Activated CD8-positive, alpha-beta memory T cell treated with anti-CD3 and anti-CD28 coated beads for 1 hour (primary cell): ENCODE measurements at places on chromosomes 11 and 22.

DNA sequence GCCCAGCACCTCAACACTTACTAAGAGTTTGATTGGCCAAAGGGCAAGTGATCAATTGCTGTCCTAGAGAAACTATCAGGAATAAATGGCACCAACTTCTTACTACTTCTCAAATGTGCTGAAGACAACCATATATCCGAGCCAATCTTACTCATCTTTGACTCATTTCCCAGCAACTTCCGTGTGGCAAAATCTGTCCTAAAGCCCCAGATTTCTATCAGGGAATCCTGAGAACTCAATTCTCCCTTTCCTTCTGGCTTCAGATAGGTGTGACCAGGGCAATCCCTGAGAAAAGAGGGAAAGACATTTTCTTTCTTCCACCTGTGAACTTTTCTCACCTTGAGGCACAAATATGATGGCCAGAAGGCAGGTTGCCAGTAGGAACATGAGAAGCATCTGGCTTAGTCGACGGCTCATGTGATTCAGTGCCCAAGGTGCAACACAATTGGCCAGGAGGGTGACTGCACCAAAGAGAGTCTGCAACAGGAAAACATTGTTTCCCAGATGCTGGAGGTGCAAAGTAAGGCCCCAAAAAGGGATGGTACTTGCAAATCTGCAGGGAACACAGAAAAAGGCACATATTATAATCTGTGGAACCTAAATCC lies 21.8 kb upstream of the SLC22A24 start:
- DNase-seq = no peak

DNA sequence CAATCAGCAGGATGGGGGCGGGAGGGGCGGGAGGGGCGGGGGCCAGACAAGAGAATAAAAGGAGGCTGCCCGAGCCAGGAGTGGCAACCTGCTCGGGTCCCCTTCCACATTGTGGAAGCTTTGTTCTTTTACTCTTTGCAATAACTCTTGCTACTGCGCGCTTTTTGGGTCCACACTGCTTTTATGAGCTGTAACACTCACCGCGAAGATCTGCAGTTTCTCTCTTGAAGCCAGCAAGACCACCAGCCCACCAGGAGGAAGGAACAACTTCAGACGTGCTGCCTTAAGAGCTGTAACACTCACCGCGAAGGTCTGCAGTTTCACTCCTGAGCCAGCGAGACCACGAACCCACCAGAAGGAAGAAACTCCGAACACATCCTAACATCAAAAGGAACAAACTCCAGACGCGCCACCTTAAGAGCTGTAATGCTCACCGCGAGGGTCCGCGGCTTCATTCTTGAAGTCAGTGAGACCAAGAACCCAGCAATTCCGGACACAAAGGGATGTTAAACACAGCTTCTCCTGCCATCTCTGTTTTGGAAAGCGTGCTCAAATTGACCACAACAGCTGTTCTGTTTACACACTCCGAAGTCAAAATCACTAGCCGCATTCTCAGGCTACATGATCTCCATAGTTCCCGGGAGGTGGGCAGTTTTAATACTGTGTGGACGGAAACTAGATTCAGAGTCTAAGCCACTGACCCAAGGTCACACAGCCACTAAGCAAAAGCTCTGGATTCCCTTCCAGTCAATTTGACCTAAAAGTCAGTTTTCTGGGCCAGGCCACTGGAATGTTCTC lies 11.9 kb downstream of the PLAAT2 start:
- no peak for DNase-seq

- DNase-seq = no peak
These were observed 40.7 kb downstream of the ZNRF3 start for GRCh38 chr22:28923826-28924732.

DNA sequence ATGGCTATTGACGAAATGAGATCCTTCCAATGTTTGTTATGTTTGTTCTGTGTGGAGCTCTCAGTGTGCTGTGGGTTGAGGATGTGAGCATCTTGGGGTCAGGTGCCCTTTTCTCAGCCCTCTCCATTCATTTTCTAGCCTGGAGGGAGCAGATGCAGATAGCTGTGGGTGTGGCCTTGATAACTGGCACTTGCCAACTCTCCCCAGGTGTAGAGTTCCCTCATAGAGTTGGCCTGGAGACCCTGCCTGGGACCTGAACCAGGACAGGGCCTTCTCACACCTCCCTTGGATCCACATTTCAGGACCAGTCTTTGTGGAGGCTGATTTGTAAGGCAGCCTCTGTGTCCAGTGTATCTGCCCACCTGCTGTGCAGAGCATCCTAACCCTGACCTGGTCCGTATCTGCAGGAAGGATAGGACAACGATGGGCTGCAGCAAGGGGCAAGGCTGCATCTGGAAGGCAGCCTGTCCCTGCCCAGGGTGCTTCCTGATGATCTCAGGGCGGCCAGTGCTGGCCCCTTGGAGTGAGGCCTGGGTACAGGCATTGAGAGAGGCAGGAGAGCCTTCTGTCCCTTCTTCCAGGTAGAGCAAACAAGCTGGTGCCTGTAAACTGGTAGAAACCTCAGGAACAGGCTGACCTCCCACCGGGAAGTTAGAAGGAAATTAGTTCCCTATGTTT lies 245.9 kb downstream of the TBC1D22A start:
- no peak for DNase-seq
